ENCODE measurements at places on chromosomes 2 and 18.

GRCh38 chr2:69185807-69186206, 172.8 kb downstream of the ANTXR1 start:
- DNase-seq, result no peak

DNA sequence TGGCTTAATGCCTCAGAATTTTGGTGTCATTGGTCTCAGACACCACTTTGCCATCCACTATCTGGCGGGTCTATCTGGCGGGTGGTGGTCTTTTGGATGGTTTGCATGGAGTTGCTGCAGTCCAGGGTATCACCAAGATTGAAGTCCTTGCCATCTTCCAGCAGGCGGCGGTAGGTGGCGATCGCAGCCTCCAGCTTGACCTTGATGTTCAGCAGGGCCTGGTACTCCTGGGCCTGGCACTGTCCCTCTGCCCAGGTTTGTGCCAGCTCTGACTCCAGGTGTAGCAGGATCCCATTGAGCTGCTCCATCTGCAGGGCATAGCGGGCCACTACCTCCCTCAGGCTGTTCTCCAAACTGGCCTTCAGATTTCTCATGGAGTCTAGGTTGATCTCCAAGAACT, 188.2 kb downstream of the MEMO1 start:
- no peak for DNase-seq

- no peak for DNase-seq
These were observed 834 bp downstream of the PDCL3 start for GRCh38 chr2:100563407-100564247.

- DNase-seq, result no peak
These were observed 3.8 kb downstream of the MYL12A start for GRCh38 chr18:3251249-3251962.

DNA sequence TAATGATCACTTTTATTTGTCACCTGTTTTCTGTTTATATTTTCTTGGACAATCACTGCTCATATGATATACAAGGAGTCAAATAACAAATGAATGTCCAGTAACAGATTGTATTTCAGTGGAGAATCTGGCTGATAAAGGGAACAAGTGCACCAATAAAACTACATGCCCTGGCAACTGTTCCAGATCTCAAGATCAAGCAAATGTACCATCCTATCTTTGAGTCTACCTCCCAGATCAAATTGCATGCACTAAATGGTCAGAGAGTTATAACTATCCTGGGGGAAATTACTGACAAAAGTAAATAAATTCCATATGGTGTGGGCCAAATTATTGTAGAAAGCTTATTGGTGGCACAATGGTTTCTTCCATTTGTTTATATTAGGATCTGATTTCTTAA, 452.8 kb downstream of the MBD2 start:
- no peak for DNase-seq

DNA sequence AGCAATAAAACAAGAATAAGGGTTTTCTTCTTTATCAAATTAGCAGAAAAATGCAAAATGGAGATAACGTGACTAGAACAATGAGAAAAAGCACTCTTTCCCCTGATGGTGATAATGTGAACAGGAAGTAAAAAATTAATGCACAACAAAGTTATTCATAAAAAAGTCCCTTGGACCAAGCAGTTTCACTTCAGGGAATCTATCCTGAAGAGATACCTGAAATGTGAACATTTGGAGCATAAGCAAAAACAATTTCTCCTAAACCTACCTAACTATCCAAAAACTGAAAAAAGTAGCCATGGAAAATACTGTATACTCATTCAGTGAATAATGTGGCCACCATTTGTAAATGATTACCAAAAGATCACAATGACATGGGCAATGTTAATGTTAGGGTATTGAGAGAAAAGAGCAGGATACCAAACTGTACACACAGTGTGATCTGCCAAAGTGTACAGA, 48.7 kb downstream of the TRIP12 start:
- DNase-seq, result no peak

GRCh38 chr2:48306409-48307284, 223.3 kb upstream of the STON1 start:
- no peak for DNase-seq

Data from activated CD4-positive, CD25-positive, alpha-beta regulatory T cell treated with anti-CD3 and anti-CD28 coated beads, Interleukin-2, amount 50 U/mL, for 16 hours (primary cell).